ENCODE measurements at places on chromosomes 13 and 19.

- DNase-seq: no peak
Measured at GRCh38 chr13:110657196-110657595, 41.9 kb downstream of the NAXD start.

- no peak for DNase-seq
Measured at GRCh38 chr13:71813187-71813586, 53.8 kb downstream of the DACH1 start.

- DNase-seq: no peak
Measured at GRCh38 chr19:9909251-9909650, 27.1 kb downstream of the OLFM2 start.

GRCh38 chr13:31775148-31775547 lies 35.8 kb downstream of the RXFP2 start:
- DNase-seq: no peak

DNA sequence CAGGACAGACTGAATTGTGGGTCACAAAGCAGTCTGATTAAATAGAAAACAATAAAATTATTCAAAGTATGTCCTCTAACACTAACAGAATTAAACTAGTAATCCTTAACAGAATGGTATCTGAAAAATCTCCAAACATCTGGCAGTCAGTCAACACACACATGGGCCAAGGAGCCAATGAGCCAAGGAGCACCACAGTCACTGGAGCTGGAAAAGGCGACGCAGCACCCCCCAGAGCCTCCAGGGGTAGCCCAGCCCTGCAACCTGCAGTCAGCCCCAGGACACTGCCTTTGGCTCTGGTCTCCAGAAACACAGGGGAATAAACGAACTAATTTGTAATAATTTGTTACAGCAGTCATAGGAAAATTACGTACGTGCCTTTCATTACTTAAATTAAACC lies 12.3 kb downstream of the TUBGCP3 start:
- DNase-seq: no peak

DNA sequence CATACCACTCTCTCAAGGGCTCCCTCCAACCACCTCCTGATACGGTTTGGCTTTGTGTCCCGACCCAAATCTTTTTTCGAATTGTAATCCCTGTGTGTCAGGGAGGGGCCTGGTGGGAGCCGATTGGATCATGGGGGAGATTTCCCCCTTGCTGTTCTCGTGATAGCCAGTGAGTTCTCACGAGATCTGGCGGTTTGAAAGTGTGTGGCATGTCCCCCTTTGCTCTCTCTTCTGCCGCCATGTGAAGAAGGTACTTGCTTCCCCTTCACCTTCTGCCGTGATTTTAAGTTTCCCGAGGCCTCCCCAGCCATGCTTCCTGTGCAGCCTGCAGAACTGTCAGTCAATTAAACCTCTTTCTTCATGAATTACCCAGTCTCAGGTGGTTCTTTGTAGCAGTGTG lies 34.7 kb upstream of the SLC15A1 start:
- DNase-seq: no peak

DNA sequence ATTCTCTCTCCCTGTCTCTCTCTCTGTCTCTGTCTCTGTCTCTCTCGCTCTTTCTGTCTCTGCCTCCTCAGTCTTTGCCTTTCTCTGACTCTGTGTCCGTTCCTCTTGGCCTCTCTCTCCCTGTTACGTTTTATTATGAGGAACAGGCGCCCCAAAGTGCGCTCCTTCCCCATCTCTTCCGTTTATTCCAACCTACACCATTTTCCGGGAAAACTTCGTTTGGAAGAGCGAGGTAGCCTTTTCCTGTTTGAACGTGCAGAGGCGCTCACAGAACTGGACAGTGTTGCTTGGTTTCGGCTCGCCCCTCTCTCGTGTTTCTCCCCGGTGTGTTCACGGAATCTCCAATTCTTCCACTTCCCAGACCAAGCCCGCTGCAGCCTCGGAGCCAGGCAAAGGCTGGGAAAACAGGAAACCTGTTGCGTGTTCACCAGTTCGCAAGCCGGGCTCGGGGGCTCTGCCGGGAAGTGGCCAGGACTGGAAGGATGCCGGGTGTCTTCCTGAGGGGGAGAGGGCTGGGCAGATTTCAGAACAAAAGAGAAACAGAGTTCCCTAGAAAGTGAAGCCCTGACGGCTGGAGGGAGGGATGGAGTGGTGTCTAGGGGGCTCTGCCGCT lies 605 bp downstream of the TMEM255B start:
- no peak for DNase-seq

GRCh38 chr13:31485183-31485582 lies 254.1 kb upstream of the RXFP2 start:
- DNase-seq: no peak

- no peak for DNase-seq
Measured at GRCh38 chr19:38384209-38385027, 3.4 kb downstream of the GGN start.

- DNase-seq: peak; percentile 34
Measured at GRCh38 chr19:14089662-14090508, 666 bp downstream of the SAMD1 start.

- DNase-seq: peak; percentile 11
Measured at GRCh38 chr19:35216833-35217648, 11.5 kb downstream of the FAM187B start.

GRCh38 chr13:71606818-71607217 lies 260.2 kb downstream of the DACH1 start:
- DNase-seq: no peak

DNA sequence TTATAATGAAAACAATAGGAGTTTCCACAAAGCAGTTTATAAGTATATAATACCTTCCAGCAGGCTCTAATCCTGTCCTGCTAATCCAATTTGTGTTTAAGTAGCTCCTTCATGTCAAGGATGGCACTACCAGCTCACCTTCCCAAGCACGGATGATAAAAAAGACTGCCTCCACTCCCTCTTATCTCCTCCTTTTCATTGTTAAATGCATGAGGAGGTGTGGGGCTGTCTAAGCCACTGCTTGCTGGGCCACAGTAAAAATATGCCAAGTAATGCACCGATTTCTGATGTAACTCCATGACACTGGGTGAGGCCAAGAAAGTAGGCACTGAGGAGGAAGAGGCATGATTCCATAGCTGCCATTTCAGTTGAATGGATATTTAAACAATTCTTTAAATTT lies 193.1 kb downstream of the ZIC5 start:
- DNase-seq: no peak

- DNase-seq: no peak
Measured at GRCh38 chr19:15717809-15718208, 10.0 kb upstream of the OR10H2 start.

GRCh38 chr13:58953638-58954037 lies 1210.1 kb downstream of the DIAPH3 start:
- peak; percentile 4 for DNase-seq

DNA sequence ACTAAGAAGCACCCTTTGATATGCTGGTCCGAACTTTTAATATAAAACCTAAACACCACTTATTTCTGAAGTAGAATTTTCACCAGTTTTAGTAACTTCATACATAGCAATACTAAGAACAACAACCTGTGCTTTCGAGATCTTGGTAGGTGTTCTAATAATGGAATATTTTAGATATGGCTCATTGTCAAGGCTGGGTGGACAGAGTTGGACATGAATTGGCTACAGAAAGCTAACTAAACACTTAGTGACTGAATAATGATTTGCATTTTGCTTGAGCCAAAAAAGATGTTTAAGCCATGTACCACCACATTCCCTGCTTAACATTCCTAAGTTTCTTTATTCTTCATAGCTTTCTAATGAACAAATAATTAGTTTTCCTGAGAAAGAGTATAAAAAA lies 344.3 kb upstream of the SGCG start:
- no peak for DNase-seq

GRCh38 chr19:21900401-21900800 lies 64.4 kb upstream of the ZNF43 start:
- DNase-seq: no peak

DNA sequence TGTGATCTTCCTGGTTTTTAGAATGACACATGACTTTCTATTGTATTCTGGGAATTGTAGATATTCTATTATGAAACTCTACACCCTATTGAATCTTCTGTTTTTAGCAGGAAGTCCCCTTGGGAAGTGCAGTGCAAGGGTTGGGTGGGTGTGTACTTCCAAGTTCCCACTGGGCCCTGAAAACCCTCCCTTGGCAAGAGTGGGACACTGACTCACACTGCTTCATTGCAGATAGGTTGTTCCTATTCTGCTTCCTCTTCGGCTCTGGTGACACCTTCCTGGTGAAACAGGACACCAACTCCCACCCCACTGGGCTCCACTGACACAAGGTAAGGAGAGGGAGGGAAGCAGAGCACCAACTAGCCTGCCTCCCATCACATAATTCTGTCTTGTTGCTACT lies 121.8 kb downstream of the KCTD12 start:
- peak; percentile 86 for DNase-seq

- no peak for DNase-seq
Measured at GRCh38 chr19:16116067-16116466, 4.4 kb downstream of the RAB8A start.

- DNase-seq: no peak
Measured at GRCh38 chr13:90770334-90770733, 577.2 kb upstream of the MIR17HG start.

- DNase-seq: no peak
Measured at GRCh38 chr13:46866150-46866549, 30.7 kb downstream of the HTR2A start.

DNA sequence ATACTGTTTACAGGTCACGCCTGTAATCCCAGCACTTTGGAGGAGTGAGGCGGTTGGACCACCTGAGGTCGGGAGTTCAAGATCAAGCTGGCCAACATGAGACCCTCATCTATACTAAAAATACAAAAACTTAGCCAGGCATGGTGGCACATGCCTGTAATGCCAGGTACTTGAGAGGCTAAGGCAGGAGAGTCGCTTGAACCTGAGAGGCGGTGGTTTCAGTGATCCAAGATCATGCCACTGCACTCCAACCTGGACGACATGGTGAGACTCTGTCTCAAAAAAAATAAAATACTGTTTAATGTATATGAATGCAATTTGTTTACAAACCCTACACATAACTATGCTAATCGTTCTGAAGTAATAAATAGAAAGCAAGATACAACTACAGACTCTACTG lies 102.4 kb downstream of the ZNF486 start:
- no peak for DNase-seq

GRCh38 chr13:75165543-75166230 lies 316.3 kb downstream of the TBC1D4 start:
- DNase-seq: no peak

GRCh38 chr13:51601601-51602565 lies 17.6 kb downstream of the WDFY2 start:
- peak; percentile 35 for DNase-seq

DNA sequence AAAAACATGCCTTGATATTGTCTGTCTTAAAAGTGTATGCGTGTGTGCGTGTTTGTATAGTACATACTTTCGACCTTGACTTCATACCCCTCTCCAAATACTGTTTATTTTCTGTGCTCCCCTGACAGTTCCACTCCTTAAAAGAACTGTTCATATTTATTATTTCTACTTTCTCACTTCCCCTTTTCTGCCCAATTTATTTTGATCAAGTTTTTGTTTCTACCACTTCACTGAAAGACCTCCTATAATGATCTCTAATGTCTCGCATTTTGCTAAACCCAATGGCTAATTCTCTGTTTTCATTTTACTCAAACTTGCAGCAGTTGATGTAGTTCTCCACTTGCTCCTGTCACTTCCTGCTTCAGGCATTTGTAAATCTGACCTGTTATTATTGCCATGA lies 426.1 kb upstream of the KLF12 start:
- DNase-seq: no peak

- no peak for DNase-seq
Measured at GRCh38 chr19:51347209-51347928, 5.4 kb upstream of the VSIG10L start.

- peak; percentile 74 for DNase-seq
Measured at GRCh38 chr19:38193445-38193844, 30.6 kb downstream of the DPF1 start.

- DNase-seq: no peak
Measured at GRCh38 chr13:77388944-77389624, 62.2 kb upstream of the MYCBP2 start.

GRCh38 chr13:110438211-110438610 lies 123.3 kb downstream of the RAB20 start:
- no peak for DNase-seq

GRCh38 chr19:42052241-42052863 lies 17.7 kb downstream of the GRIK5 start:
- peak; percentile 91 for DNase-seq

DNA sequence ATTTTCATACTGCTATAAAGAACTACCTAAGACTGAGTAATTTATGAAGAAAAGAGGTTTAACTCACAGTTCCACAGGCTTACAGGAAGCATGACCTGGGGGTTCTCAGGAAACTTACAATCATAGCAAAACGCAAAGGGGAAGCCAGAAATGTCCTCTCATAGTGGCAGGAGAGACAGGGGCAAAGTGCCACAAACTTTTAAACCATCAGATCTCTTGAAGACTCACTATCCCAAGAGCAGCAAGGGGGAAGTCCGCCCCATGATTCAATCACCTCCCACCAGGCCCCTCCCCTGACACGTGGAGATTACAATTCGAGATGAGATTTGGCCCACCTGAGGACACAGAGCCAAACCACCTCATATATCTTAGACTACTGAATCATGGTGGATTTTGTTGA lies 198.7 kb downstream of the KCTD12 start:
- DNase-seq: no peak

Data from NCI-H2171 treated with DMSO at 0.1 percent for 48 hours (cell line).